ENCODE measurements at places on chromosomes 2 and 18. TPM values are rescaled to one million over a fixed set of nuclear protein-coding genes. Genes with fewer than 3 reads are reported as not detected.

GRCh38 chr2:132757676-132758075, 87.7 kb upstream of the LYPD1 start:
- no peak for DNase-seq

Gene SERPINB12
- polyA plus RNA-seq, result not detected

Gene PAX8
- 742 TPM for polyA plus RNA-seq

DNA sequence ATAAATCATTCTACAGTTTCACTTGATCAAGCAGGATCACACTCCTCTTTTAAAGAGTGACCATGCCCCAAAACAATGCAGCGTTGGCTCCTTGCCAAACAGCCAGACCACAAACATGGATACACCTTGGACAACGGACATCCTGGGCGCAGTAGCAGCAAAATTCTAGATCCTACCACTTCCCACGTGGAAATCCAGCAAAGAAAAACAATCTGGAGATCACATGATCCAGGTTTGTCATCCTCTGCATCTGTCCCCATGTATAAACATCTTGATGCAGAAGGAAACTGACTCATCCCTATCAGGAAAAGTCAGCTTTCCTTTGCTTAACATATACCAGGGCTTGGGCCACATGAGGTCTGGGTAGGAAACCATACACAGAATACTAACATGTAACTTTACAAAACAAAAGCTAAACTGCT, 53.1 kb downstream of the ZNF521 start:
- no peak for DNase-seq

DNA sequence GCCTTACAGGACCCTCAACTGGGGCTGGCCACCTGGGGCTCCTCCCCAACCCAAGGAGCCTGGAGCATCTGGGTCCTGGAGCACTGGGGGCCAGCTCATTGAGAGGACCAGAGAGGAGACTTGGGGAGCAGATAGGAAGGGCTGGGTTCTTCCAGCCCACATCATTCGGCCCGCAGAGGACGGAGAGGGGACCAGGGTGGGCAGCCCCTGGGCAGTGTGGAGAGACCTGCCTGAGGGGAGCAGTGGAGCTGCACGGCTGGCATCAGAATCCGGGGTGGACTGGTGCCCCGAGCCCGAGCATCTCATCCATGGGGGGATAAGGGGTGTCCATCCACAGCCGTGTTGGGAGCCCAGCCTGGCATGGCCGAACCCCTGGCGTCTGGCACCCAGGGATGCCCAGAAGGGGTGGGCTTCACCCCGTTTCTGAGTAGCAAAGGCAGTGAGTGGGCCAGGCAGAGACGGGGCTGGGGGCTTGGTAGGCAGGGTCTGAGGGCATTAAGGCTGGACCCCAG, 11.3 kb downstream of the GPC1 start:
- no peak for DNase-seq

- no peak for DNase-seq
Measured at GRCh38 chr2:30649278-30649677, 158.0 kb downstream of the CAPN13 start.

DNA sequence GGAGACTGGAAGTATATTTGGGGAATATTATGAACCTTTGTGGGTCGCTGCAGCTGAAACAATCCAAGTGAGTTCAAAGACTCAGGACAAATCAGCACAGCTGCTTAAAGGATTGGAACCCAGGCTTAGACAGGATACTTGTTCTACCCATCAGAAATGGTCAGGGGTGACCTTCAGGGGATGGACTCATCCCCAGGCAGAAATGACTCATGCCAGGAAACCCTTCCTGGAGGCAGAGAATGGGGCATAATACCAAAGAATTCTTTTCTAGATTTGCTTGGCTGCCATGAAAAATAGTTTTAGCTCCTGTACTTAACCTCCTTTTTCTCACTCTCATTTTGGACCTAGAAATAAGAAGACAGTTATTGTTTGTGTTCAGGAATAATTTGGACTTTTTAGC, 425.5 kb downstream of the TSN start:
- DNase-seq, result no peak

DNA sequence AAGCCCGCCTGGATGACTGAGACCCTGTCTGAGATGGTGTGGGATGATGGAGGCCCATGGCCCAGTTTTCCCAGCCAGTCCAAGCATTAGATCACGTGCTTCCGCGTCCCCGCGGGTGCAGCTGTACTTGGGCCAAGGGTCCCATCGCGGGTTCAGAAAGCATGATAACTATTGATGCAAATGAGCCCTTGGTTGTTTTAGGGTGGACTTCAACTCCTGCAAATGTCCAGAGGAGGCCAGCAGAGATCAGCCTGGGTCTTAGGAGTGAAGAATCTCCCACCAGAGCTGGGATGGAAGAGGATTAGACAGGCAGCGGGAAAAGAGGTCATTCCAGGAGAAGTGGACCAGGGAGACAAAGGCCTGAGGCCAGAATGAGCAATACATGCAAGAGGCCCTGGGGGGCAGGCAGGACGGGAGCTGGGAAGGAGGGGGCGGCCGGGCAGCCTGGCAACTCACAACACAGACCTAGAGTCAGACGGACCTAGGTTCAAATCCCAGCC, 89.9 kb upstream of the TMEM247 start:
- DNase-seq, result no peak

DNA sequence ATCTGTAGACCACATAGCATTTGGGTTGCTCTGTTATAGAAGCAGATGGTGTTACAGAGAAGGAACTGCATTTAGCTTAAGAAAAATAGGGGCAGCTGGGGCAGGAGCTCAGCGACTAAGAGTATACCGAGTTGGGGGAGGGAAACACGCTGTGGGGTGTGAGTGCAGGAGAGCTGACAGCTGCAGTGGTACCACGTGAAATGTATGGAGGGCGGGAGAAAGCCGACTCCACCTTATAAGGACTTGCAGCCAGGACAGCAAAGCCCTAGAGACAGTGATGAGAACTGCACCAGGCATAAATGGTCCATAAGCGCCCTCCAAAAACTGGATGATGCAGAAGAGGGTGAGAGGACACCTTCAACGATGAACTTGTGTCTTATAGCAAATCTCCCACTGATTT, 237.6 kb downstream of the PRKCE start:
- DNase-seq, result no peak

Gene EMILIN2
- 40.9 TPM for polyA plus RNA-seq

Gene C2orf78
- not detected for polyA plus RNA-seq

- no peak for DNase-seq
Measured at GRCh38 chr2:163610817-163611556, 124.8 kb downstream of the FIGN start.

DNA sequence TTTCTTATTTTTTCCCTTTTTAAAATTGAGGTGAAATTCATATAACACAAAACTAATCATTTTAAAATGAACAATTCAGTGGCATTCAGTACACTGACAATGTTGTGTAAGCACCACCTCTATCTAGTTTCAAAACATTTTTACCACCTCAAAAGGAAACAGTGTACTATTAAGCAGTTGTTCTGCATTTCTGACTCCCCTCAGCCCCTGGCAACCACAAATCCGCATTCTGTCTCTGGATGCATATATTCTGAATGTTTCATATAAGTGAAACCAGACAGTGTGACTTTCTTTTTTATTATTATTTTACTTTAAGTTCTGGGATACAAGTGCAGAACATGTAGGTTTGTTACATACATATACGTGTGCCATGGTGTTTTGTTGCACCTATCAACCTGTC, 19.2 kb upstream of the TANK start:
- DNase-seq, result no peak

GRCh38 chr2:29733965-29734364, 187.4 kb downstream of the ALK start:
- DNase-seq, result no peak

Gene DYSF
- 15.3 TPM for polyA plus RNA-seq

Gene TMEM37
- polyA plus RNA-seq, result 71.8 TPM

Gene SAG
- 0.18 TPM for polyA plus RNA-seq

DNA sequence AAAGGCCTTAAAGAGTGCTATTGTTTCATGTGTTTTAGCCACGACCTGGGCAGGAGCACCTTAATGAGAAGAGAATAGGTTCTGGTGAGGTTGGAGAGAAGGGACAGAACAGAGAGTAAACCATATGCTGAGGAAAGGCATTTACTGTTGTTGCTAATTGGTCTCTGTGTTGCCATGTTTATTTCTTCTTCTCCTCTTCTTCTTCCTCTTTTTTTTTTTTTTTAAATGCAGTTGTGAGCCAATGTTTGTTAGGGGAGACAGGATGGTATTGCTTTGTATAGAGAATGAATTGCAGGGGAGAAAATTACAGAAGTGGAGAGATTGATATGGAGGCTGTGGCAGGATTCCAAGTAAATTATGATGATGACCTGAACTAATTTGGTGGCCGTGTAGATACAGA, 2.6 kb downstream of the SCN9A start:
- DNase-seq, result no peak

GRCh38 chr2:29576231-29576630, 345.2 kb downstream of the ALK start:
- no peak for DNase-seq

Gene TNFAIP6
- 0.77 TPM for polyA plus RNA-seq

DNA sequence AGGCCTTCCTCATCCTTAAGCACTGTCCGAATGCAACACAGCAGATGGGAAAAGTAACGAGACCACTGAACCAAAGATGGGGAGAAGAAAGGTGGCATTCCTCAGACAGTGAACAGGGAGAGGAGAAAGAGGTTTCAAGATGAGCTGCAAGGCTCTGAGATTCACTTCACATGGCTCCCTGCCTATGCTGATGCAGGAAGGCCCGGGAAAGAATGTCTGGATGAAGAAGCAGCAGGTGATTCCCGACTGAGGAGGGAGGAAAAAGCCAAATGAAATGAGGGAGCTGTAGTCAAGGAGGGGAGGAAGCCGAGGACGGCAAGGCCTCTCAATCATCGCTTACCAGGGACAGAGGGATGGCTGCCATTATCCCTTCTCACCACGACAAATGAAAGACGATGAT, 98.5 kb upstream of the BOD1L2 start:
- DNase-seq, result no peak

Gene UGT1A4
- polyA plus RNA-seq, result not detected

GRCh38 chr2:27977731-27978312, 87.3 kb downstream of the BABAM2 start:
- DNase-seq, result no peak

Gene CRYGD
- 0.26 TPM for polyA plus RNA-seq

Gene REEP1
- 3.5 TPM for polyA plus RNA-seq
